HL-60 (cell line): ENCODE measurements at places on chromosomes 13 and 19.

GRCh38 chr13:113837560-113838355 is 26.1 kb downstream of the GAS6 start:
- DNase-seq: no peak

DNA sequence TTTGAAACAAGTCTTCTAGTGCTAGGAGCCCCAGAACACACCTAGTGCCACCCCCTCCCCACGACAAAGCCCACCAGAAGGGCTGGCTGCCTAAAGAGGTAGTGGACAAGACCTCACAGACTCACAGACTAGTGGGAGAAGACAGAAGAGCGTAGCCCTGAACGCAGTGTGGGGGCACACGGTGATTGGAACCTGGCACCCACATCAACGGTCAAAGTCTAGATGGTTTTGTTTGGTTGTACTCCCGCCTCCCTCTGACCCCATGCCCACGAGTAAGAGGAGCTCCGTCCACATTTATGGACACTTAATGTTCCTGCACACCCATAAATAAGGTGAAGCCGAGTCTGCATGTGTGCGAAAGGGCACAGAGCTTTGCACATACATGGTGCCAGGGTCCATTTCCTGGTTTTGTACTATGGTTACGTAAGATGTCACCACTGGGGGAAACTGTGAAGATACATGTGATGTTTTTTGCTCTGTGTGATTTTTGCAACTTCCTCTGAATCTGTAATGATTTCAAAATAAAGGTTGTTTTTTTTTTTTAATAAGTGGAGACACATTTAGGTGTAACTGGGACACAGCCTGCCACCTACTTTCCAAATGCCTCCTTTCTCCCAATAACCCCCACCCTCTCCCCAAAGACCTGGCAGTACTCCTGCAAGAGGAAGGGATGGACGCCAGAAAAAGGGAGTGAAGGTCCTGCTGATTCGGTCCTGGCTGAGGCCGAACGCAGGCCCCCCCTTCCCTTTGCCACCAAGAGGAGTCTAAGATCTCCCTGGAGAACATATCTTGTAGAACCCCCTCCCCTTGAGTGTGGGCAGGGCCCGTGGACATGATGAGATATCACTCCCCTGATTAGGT is 72.8 kb downstream of the GNG7 start:
- DNase-seq: peak; percentile 80

DNA sequence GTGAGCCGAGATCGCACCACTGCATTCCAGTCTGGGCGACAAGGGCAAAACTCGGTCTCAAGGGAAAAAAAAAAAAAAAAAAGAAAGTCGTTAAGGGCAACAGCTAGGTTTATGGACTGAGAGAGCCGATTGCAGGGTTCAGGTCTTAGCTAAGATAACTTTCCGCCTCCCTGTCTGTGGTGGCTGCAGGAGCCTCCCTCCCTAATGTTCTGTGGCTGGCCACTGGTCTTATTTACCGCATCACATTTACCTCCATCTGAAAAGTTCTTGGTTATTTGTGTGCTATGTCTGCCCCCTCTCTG is 722 bp upstream of the CRTC1 start:
- no peak for DNase-seq

DNA sequence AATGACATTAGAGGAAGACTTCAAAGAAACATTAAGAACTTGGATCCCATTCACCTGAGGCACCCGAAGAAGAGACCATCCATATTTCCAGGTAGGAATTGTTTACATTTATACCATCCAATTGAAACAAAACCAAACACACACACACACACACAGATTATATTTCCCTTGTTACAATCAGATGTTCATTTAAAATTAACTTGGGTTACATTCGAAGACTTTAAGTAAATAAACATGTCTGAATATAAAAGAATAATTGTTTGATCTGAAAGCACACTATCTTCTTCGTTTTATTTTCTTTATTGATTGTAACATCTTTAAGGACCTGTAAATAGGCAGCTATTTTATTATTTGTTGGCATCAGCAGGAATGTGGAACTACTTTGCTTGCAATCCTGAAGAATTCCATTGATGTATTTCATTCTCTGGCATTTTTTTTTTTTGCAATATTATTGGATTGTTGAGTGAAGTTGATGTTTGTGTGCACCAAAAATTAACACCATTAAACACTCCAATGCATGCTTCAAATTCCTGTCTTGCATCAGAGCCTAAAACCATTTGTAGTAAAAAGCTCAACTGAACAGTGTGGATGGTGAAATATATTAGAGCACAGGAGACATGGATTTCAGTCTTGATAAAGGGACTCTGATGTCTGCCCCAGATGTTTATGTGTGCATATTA is 85.3 kb upstream of the FRY start:
- DNase-seq: no peak

DNA sequence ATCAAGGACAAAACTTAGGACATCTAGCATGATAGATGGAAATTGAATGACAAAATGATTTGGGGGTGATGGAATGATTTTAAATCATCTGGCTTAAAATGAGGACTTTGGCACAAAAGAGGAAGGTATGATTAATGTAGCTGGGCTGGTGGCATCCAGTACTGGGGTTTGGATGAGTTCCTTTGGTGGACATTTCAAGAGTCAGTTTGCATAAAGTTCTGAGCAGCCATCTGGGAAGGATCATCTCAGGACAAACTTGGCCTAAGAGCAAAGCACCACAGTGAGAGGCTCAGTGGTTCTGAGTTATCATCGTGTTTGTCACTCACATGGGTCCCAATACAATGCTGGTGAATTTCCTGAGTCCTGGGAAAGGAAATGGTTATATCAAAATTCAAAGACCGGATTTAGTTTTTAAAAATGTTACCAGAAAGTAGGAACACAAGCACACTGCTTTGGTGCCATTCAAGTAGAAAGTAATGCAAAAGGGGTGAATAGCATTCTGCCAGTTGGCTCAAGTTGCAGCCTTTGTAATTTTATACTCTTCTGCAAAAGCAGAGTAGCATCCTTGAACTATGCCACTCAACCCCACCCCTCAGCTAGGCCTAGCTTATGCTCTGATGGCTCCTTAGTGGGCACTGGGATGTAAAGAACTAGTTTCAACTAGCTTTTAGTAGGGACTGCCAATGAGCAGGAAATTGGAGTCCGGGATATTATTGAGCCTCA is 219.0 kb downstream of the COG6 start:
- DNase-seq: no peak

DNA sequence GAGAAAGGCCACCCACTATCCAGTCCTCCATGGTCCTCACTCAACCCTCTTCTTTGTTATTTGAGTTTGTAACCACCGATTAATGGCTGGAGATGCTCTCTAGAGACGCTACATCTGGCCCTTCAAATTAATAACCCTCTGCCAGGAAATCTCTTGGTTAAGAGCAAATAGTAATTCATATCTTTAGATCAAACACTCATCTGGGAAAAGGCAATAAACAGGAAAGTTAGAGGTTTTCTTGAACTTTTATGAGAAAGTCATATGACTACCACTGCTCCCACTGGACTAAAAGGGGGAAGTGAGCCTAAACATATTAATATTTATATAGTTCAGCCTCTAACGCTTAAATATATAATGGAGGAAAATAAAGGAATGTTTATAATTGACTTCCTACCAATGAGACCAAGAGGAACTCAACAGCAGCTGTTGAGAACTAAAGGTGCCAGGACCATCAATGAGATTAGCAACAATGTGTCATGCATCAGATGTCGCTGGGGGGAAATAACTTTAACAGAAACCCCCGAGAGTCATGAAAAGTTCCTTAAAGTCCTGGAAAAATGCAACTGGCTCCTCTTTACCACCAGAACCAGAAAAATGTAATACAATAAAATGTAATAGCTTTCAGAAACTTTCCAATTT is 2.7 kb downstream of the TBC1D4 start:
- no peak for DNase-seq

GRCh38 chr13:69828527-69828926 is 279.1 kb upstream of the ATXN8OS start:
- DNase-seq: no peak

DNA sequence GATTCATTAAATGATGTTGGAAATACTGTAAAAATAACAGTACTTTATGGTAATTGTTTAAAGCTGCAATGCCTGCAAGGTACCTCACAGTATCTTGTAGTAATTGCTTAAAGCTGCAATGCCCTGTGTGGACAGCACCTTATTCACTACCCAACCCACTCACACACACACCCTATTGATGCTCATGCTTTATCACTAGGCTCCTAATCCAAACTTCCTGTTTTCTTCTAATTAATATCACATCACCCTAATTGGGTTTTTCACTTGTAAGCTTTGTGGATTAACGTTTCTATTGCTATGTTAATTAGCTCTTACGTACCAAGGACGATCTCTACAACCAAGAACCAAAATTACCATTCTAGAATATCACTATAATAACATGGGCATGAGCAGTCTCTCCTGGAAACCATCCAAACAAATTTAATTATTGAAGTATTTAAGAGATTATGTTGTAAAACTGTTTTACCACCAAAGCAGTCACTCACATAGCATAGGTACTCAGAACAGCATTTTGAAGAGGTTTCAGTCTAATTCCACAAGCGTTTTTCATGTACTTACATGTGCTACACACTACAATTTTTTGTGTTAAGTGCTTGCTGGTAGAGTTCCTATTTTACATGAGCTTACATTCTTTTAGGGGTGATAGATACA is 303.8 kb downstream of the PCDH9 start:
- DNase-seq: no peak
